Pancreas (tissue), 10 donors: ENCODE measurements at places on chromosomes 16 and 17. TPM values are rescaled to one million over a fixed set of nuclear protein-coding genes. Genes with fewer than 3 reads are reported as not detected.

Gene MYH11
- total RNA-seq = 2.3 TPM

DNA sequence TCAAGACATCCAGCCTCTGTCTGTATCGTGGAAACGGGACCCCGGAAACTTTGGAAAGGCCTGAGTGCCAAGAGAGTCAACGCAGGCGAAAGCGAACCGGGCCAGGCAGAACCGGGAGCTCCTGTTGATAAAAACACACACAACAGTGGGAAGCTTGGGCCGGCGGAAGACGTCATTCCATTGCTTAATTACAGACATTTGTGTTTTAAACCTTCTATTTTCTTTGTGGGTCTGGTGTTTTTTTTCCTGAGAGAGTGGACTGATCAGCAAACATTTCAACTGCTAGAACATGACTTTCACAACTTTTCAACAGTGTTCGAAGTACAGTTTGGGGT is 878 bp upstream of the RNF157 start:
- no peak for DNase-seq

DNA sequence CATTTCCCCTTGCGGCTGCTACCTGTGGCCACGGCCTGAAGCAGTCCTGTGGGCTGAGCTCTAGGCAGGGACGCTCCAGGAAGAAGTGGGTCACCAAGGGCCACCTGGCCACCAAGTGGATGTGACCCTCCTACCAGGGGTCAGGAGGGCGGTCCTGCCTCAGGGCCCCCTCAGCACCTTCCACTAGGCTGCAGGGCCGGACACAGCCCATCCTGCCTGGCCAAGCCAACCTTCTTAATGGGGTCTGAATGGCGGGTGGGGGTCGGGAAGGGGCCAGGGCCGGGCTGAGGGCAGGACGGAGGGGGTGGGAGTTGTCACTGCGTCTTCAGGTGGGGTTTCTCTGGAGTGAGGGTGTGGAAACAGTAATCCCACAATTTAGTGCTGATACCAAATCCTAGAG is 13.2 kb upstream of the MLKL start:
- no peak for DNase-seq

GRCh38 chr17:4180791-4181190 is 37.8 kb downstream of the CYB5D2 start:
- DNase-seq = no peak

GRCh38 chr16:81544261-81544660 is 99.7 kb downstream of the CMIP start:
- no peak for DNase-seq

- DNase-seq = no peak
These were observed 57.5 kb downstream of the CCDC182 start for GRCh38 chr17:57687642-57688041.

- no peak for DNase-seq
These were observed 36.2 kb downstream of the DGKE start for GRCh38 chr17:56870081-56870651.
